ENCODE measurements at places on chromosomes 4 and X.

DNA sequence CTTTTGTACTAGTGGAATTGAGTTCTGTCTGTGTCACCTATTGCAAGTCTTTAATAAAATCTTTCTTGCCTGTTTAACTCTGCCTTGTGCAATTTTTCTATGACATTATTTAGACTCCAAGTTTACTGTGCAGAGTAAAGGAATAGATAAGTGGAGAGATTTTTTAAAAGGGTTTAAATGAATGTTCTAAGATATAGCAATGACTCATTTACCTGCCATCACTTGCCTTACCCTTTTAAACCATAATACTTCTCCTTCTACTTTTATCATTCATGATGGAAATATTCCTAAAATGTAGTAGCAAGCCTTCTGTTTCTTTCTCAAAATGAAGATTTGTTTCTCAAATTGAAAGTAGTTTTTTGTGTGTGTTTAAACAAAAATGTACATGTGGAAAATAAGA is 782.8 kb upstream of the MAGEB2 start:
- no peak for DNase-seq

DNA sequence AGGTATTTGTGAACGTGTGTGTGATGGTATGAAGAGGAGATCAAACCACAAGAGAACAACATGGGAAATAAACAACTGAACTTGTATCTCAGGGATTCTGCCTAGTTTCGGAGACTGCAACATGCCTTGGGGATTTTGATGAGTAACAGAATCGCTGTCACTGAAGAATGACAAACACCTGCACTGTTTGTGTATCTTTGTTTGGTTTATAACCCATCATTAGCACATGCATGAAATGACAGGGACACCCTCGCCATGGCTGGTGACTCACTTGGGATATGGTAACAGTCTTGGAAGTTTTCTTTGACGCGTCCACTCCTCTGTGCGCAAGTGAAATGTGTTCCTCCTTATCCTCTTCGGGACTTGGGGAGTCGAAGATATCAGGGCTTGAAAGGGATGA is 30.3 kb upstream of the MAP3K15 start:
- no peak for DNase-seq

DNA sequence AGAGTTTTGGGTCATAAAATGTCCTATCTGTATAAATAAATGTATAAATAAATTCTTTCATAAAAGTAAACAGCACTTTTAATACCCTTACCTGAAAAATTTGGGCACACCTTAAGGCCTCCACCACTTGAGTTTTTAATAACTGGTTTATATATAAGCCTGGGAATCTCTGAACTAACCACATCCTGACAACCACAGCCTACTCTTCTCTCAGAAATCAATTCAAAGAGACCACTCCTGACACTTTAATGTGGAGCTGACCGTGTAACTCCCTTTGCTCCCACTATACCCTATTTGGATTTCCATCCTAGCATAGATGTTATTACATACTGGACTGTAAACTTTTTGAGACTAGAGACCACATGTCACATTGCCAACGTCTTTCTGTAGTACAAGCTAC is 3.5 kb downstream of the FBXL5 start:
- no peak for DNase-seq

DNA sequence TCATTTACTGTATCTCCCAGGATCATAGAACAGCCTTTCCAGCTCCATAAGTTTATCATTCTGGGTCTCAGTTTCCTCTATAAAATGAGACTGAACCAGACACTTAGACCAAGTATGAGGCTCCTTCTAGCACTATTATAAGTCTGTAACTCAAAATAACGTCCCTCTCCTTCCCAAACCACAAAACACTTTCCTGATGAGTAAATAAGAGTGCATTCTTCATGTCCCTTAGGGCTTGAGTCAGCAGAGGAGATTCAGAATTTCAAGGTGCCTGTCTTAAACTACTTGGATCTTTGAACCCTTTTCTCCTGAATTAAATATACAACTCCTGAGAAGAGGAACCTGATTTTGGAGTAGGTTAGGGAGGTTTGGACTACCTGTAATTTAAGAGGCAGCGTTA is 62.6 kb downstream of the GLRA2 start:
- no peak for DNase-seq
